ENCODE measurements at places on chromosomes 12 and 14.

- DNase-seq, result no peak
Observed at GRCh38 chr14:79011091-79011919, 841.1 kb downstream of the NRXN3 start.

DNA sequence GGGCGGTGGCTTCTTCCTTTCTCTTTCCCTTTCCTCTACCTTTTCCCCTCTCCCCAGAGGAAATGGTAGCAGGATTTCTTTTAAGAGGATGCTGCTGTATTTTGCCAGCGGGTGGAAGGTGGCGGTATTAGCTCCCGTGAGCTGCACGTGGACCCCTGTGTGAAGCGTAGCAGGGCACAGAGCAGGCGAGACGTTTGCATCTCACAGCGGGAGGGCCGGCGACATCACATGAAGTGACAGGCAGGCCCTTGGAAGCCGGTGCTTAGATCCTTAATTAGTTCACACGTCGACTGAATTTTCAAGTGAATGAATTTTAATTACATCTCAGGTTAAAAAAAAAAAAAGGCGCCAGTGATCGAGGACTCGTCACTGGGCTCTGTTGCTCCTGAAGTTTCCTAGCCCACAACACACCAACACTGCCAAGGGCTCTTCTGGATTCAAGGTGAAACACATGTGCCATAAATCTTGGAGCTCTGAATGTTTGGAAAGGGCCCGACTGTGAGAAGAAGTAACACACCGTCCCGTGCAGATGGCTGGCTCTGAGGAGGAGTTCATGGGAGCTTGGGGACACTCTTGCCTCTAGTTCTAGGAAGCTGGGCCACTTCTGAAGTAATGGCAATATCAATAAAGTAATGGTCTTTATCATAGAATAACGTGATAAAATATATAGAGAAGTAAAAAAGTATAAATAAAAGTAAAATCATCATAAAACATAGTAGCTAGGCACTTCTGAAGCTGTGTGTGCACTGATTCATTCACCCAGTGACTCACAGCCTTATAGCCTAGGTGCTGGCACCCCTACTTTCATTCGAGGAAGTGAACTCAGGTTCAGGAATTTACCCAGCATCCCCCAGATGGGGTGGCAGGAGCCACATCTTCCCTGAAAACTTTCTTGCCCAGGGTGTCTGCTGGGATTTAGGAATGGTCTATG, 75.3 kb downstream of the AACS start:
- DNase-seq, result no peak

DNA sequence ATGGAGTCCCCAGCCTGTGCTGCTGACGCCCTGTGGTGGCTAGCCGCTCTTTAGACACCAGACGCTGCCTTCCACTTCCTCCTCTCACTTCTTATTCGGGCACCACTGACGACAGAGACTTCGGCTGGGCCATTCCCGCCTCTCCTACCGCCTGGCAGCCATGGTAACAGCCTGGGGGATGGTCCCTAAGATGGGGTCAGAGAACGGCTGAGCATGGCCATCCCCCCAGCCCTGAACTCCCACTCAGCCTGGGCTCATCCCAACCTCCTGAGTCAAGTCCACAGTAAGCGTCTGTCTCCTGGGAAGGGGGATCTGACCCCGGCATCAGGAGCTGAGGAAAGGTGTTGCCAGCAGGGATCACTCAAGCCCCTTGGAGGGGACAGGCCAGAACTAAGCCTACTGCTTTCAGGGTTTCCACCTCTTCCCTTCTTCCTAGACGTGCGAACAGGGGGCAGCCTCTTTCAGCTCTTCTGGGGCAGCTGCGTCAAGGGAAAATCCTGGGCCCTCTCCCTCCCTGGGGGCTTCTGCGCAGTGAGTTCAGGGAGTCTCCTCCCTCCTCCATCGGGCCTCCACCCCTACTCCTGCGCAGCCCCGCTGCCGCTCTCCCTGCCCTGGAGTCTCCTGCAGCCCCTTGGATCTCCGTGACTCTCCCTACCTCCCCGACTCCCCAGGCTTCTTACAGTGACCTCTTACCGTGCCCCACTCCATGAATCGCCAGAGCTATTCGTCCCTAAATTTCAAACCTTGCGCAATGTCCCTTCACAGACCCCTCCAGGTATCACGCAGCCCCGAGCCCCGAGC, 643 bp upstream of the TAMALIN start:
- no peak for DNase-seq

DNA sequence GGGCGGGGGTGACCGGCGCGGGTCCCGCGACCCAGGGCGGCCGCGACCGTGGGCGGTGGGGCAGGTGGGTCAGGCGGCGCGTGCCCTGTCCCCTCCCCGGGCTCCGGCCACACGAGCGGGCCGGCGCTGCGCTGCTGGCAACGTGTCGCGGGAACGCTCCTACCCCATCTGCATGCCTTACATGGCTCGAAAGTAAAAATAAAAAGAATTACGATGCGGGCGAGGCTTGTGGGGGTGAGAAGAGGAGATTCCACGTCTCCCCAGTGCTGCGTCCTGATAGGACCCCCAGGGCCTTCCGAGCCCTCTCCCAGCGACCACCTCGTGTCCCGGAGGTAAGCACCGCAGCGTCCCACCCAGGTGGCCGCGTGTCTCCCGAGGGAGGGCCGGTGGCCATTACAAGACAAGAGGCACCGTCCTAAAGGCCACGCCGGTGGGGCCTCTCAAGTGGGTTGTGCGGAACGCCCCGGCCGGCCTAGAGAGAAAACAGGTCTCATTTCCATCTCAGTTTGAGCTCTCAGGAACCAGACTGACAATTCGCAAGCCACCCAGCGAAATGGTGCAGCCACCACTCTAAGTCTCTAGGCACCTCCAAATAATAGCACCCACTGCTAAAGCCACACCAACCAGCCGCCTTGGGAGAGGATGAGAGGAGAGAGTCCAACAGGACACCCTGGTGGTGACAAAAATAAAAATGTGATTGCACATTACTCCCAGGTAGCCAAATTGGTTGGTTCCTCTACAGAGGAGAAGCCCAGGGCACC, 612 bp upstream of the FOXN3 start:
- peak; percentile 61 for DNase-seq

DNA sequence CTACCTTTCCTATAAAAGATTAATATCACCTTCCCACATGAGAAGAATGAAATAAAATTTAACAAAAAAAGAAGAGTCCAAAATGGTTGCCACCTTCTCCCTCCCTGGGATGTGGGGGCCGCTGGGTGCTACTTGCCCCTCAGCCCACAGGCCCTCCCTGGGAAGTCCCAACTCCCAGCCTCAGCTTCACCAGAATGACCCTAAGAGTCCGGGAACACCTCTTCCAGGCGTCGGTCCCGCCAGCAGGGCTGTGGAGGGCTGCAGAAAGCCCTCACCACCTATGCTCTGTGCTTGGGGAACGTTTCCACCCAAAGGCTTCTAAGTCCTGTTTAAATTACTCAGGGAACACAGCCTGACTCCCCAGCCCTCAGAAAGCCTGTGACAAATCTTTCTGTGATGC, 71.9 kb downstream of the MOK start:
- DNase-seq, result no peak

DNA sequence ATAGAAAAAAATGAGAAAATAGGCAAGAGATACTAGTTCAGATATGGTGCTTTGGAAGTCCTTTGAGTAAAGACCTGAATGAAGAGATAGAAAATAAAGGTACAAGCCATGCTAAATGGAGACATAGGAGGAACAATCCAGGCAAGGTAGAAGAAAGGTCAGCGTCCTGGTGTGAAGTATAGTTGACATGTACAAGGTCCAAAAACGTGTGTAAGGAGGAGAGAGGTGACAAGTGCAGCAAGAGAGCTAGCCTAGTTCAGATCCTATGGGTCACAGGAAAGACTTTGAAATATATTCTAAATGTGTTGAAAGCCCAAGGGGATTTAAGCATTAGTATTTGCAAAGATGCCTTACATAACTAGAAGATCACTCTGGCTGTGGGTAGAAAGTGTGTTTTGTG, 88.2 kb downstream of the SLCO1B1 start:
- DNase-seq, result no peak

GRCh38 chr14:73895939-73896338, 9.3 kb downstream of the ZNF410 start:
- no peak for DNase-seq

DNA sequence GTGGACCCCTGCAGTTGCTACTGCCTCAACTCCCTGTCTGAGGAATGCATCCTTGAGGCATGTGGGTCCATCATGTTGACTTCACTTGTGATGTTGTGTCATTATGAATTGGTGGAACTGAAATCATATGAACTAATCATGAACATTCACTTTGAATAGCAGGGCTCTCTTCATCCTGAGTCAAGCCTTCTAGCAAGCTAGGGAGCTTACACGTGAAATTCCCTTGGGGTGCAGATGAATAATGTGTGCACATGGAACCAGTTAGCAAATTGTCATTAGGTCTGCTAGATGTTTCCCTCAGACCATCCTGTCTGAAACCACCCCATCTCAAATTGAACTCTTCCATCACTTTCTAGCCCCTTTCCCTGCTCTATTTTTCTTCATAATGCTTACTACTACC, 3.6 kb downstream of the COQ6 start:
- DNase-seq, result no peak

DNA sequence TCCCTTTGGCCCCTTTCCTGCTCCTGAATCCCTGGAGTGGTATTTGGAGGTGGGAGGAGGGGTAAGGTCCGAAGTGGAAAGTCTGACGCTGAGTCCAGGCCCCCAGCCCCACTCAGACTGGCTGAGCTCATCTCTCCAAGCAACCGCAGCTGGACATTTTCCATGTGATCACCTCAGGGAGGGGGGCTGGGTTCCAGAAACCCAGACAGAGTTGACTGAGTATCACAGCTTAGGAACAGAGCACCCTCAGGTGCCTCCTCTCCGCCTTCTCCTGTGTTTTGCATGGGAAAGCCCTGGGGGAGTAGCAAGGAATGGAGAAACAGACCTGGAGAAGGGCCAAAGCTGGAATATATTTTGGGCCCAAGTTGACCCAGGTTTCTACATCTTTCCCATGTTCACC, 8.0 kb upstream of the ITGA5 start:
- DNase-seq, result no peak

- no peak for DNase-seq
Observed at GRCh38 chr12:121181181-121181580, 28.7 kb upstream of the P2RX4 start.

GRCh38 chr12:73421832-73422231, 1115.8 kb upstream of the ATXN7L3B start:
- no peak for DNase-seq
